ENCODE measurements at places on chromosomes 7 and 10.

DNA sequence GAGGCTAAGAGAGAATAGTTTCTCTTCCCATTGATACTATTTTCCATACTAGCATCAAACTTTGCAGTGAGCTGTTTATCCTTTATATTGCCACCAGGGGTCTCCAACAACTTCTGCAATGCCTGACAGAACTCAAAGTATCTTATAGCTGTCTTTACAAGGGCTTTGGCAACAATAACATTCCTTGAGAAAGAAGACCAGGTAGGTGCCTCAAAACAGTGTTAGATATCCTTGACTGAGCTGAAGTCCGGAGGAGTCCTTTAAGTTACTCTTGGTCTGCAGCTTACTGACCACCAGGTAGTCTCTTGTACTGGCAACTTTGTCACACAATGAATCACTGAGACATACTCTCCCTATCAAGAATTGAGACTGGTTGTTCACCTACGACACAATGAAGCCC, 30.0 kb upstream of the TES start:
- DNase-seq, result no peak

DNA sequence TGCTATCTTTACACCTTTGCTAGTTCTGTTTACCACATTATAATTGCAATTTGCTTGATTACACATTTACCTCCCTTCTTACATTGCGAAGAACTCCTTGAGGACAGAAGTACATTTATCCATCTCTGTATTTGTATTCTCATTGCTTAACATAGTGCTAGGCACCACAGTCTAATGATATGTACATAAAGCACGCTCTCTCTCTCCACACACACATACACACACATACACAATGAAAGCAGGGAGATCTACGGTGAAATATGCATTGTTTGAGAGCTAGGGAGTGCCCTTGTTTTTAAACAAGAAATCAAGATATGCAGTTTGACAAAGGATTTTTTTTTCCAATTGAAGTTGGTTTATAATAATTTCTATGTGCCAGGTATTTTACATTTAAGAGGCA, 148.7 kb downstream of the BMPER start:
- DNase-seq, result no peak

GRCh38 chr10:6197321-6197720, 5.4 kb upstream of the PFKFB3 start:
- DNase-seq, result no peak

GRCh38 chr10:26219676-26220075, 3.1 kb downstream of the GAD2 start:
- DNase-seq, result no peak

DNA sequence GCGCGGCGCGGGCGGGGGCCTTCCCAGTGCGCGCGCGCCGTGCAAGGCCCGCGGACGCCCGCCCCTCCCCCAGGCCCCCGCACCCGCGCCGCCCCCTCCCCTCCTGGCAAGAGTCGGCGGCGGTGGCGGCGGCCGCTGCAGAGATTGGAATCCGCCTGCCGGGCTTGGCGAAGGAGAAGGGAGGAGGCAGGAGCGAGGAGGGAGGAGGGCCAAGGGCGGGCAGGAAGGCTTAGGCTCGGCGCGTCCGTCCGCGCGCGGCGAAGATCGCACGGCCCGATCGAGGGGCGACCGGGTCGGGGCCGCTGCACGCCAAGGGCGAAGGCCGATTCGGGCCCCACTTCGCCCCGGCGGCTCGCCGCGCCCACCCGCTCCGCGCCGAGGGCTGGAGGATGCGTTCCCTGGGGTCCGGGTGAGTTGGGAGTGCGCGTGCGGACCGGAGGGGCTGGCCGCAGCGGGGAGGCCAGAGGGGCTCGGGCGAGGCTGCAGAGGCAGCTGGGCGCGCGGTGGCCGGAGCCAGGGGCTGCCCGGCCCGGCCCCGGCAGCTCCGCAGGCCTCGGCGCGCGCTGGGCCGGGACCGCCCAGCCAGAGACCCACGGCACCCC, at the start of gene BMPR1A:
Gene BMPR1A (plus strand): TSS at position 109 of the 602 bp plus-strand sequence. CDS start 119,400 bp downstream, outside the sequence.
- DNase-seq, result no peak

DNA sequence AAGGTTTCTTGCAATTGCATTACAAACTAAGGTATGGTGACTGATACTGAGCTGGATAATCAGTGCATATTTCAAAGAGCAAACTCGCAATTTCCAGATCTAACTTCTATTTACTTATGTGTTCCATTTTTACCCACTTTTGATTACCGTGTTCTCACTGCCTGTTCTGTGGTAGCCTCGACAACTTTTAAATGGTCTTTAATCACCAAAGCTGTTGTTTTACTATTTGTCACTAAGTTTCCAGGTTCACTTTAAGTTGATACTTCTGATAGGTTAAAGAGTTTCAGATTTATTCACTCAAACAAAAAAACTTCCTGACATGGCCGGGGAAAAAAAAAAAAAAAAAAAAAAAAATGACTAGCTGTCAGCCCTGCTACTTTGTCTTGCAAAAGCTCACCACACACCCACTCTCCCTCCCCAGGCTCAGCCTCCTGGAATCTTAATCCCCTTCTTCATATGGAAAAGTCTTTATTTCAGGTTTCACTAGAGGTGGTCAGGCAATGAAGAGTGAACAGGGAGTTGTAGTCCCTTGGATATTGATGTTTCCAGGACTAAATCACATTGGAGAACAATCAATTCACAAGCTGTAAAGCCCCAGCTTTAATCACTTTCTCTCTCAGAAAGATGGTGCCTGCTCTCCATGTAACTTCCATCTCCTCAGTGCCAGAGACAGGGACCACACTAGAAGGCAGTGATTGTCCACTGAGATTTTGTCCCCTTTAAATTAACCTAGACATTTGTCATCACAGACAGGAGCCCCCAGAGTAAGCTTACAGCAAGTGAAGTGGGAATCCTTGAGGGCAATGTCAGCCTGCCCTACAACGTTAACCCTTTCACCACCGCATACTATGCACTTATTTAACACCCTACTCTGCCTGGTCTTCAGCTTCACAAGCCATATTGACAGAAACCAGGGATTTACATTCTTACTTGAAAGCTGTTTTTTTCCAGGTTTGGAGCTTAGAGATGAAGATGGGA, 749.1 kb upstream of the SORCS1 start:
- no peak for DNase-seq

DNA sequence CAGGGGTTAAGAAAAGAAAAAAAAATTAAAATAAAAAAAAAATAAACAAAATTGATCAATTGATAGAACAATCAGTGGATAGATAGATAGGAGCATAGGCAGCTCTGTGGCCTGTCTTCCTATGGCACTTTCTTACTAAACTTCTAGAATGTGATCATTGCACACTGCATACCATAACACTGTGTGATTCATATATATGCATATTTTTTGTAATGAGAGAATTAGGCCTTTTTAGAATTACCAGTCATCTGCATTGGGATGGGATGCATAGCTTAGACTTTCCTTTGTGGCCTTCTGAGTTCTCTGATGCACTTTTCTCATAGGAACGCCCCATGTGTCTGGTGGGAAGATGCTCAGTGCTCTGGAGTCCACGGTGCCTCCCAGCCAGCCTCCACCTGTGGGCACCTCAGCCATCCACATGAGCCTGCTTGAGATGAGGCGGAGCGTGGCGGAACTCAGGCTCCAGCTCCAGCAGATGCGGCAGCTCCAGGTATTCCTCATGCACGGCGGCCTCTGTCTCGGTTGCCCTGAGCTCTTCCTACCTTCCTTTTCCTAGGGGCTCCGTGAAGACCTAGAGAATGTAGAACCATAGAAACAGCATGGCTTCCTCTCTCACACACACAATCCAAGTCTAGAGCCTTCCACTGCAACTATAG, 222.5 kb downstream of the ARHGAP21 start:
- DNase-seq, result no peak
